Muscle of arm (tissue), 14 donors: ENCODE measurements at places on chromosomes 1 and 21. TPM values are rescaled to one million over a fixed set of nuclear protein-coding genes. Genes with fewer than 3 reads are reported as not detected.
A peak's percentile ranks its signal among the peaks of the same experiment; 100 is the strongest.

Gene OR2L3
- not detected for polyA plus RNA-seq

Gene CIART
- polyA plus RNA-seq = 4.0 TPM

Gene ETS2
- not detected for polyA plus RNA-seq

Gene PTAFR
- polyA plus RNA-seq = 1.4 TPM

Gene SLC35F3
- 0.93 TPM for polyA plus RNA-seq

Gene KCNJ9
- polyA plus RNA-seq = 0.05 TPM

Gene IL10
- polyA plus RNA-seq = 1.1 TPM

Gene PRAMEF8
- not detected for polyA plus RNA-seq

Gene C1orf226
- not detected for polyA plus RNA-seq

Gene KCNE2
- polyA plus RNA-seq = 0.85 TPM

Gene GON4L
- 45.8 TPM for polyA plus RNA-seq

Gene TBX15
- 47.2 TPM for polyA plus RNA-seq

GRCh38 chr21:17461014-17461413 is 51.8 kb upstream of the CXADR start:
- peak; percentile 61 for DNase-seq

- DNase-seq = no peak
These were observed 92.5 kb downstream of the CDC42BPA start for GRCh38 chr1:227225715-227226346.

- DNase-seq = no peak
These were observed 33.4 kb downstream of the GLIS1 start for GRCh38 chr1:53705446-53706096.

DNA sequence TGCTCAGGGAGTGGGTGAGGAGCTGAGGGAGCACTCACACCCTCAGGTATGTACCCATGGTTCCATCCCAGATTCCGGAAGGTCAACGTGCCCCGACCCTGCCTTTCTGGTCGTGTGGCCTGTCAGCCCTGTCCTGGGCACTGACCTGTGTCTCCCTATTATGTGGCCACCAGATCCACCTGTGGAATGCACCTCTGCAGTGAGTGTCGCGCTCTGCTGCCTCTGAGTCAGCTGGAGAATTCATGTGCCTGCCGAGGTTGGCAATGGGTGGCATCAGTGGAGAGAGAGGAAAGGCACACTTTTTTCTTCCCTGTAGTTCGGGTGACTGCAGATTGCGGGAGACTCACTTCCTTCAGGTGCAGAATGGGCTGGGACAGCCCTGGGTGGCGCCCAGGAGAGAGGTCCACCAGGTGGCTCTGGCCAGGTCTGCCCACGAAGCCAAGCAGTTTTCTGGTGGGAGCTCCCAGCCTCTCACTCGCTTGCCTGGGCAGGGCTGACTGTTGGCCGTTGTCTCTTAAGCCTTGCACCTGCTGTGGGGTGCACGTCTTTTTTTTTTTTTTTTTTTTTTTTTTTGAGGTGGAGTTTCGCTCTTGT is 176.1 kb upstream of the TMEM51 start:
- DNase-seq = no peak

DNA sequence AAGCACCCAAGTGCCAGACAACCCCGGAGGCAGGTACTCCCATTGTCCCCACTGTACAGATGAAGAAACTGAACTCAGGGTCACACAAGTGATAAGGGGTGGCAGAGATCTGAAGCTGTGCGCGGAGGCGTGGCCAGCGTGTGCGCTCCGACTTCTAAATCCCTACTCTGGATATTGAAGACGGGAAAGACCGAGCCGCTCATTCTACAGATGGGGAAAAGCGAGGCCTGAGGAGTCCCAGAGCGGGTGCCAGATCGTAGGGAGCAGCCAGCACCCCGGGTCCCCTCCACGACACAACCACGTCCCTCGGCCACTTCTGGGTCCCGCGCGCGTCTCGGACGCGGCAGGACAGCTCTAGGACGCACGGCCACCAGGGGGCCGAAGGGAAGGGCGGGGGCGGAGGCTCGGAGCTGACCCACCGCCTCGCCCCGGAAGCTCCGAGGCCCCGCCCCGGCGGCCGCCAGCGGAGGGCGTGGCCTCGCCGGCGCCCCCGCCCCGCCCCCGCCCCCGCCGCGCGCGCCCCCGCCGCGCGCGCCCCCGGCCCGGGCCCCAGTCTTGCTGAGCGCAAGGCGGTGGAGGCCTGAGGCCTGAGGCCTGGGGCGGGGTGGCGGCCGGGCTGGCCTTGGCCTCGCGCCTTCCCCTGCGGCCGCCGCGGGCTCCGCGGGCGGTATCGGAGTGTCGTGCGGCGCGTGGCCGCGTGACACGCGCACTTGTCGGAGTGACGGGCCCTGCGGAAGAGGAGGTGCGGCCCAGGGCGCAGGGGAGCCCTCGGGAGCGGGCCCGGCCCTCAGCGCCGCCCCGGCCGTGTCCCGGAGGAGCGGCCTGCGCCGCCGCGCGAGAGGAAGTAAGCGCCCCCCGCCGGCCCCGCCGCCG is at the start of gene H6PD:
Gene H6PD (plus strand): TSS at position 552 of the 873 bp plus-strand sequence. CDS start 10,161 bp downstream, outside the sequence.
- DNase-seq = peak; percentile 81

DNA sequence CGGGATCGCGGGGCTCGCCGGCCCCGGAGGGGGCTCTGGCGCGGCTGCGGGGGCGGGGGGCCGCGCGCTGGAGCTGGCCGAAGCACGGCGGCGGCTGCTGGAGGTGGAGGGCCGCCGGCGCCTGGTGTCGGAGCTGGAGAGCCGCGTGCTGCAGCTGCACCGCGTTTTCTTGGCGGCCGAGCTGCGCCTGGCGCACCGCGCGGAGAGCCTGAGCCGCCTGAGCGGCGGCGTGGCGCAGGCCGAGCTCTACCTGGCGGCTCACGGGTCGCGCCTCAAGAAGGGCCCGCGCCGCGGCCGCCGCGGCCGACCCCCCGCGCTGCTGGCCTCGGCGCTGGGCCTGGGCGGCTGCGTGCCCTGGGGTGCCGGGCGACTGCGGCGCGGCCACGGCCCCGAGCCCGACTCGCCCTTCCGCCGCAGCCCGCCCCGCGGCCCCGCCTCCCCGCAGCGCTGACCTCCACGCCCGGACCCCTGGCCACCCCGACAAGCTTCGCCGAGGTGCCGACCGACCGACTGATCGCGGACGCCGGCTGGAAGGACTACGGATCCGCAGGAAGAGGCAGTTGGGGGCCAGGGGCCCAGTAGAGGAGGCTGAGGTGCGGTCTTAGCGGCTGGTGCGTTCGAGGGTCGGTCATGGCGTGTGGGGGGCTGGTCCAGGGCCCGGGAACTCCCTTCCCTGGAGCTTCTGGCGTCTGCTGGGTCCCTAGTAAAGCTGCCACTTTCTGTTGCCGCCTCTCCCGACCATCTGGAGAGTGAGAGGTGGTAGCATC is 711 bp downstream of the TRNP1 start:
- DNase-seq = no peak

- DNase-seq = no peak
These were observed 424.4 kb upstream of the RUNX1 start for GRCh38 chr21:35473496-35473895.

- DNase-seq = no peak
These were observed 46.8 kb upstream of the ZC3H11B start for GRCh38 chr1:219659684-219660083.

- DNase-seq = no peak
These were observed 2.9 kb upstream of the NFASC start for GRCh38 chr1:204867666-204868339.

DNA sequence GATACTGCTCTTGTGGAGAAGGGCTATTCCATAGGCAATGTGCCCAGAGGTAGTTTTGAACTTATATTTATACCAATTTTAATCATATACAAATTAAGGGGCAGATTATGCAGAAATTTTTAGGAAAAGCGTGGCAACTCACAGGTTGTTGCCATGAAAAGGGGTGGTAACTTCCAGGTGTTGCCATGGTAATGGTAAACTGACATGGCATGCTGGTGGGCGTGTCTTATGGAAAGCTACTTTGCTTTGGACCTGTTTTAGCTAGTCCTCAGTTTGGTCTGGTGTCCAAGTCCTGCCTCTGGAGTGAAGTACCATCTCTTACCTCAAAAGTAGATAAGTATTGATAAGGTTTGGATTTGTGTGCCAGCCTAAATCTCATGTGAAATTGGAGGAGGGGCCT is 7.9 kb upstream of the IL23R start:
- no peak for DNase-seq

DNA sequence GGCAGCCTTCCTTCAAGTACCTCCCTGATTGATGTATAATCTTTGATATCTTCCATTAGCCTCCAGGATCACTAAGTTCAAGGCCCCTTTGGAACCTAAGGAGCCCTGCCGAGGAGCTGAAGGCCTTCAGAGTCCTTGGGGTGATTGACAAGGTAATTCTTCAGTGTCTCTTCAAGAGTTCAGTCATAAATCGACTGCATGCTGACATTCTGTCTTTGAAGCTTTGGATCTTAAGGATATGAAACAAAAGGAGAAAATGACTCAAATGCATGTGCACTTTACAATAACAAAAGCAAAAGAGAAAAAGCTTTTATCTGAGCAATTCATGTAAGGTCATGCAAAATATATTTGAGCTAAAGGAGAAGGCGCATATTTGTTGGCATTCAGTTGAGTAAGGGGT is 125.3 kb downstream of the RPS6KC1 start:
- DNase-seq = no peak

GRCh38 chr1:938088-938683 is 14.5 kb downstream of the SAMD11 start:
- no peak for DNase-seq

DNA sequence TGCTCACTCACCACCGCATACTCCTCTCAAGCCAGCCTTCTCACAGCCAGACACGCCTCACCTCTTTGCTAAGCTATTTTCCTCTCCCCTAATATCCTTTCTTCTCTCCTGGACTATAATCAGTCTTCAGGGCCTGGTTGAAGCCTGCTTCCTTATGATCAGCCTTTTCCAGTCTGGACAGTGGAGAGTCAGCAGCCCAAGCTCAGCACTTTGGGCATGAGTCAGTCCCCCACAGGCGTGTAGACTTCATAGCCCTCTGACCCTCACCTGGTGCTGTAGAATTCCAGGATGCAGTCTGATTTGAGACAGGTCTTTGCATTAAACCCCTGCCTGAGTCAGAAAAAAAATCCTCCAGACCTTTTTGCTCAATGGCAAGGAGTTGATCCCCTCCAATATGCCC is 2.5 kb downstream of the HPCAL4 start:
- no peak for DNase-seq

DNA sequence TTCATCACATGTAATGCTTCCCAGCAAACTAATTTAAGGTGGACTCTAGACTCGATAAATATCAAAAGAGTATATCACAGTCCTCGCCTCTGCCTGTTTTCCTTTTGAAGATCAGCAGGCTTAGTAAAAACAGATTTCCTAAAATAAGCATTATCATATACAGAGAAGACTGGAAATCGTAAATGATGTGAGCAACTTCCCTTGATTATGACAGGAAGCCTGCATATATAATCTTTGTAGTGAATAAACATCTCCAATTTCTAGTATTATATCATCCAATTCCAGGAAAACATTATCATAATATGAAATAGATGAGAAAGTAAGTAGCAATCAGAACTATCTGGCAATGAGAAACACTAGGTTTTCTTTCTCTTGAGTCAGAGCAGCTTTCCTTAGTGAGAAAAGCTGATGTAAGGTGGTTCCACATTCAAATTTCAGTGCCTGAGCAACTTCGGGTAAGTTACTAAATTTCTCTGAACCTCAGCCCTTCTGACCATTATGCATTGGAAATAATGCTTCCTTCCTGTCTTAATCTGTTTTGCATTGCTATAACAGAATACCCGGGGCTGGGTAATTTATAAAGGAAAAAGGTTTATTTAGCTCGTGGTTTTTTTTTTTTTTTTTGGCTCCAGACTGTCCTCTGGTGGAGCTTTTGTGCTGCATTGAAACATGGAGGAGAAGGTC is 12.6 kb upstream of the POU2F1 start:
- DNase-seq = no peak

- peak; percentile 73 for DNase-seq
These were observed 675.0 kb downstream of the USP25 start for GRCh38 chr21:16404776-16405175.

GRCh38 chr1:245589316-245589715 is 434.5 kb downstream of the KIF26B start:
- DNase-seq = no peak

- no peak for DNase-seq
These were observed 18.2 kb downstream of the INAVA start for GRCh38 chr1:200912737-200913407.

GRCh38 chr1:24327891-24328290 is 8.7 kb downstream of the GRHL3 start:
- no peak for DNase-seq

GRCh38 chr1:246786606-246787238 is 62.5 kb downstream of the SCCPDH start:
- DNase-seq = no peak

DNA sequence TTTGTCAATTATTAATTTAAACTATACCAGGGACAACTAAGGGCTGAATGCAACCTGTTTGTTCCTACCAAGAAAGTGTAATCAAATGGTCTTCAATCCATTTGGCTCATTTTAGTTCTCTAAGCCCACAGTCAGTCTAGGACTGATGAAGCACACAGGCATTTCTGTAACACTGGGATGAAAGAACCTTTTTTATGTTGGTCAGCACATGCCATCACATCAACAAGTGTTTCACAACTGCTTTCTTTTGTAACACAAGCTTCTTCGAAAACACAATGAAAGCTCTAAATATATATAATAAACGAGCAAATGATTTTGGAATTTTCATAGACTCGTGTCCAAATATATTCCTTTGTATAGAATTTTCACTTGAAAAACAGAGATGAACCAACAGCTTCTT is 28.8 kb downstream of the HEATR1 start:
- DNase-seq = no peak

- no peak for DNase-seq
These were observed 38.3 kb downstream of the UBASH3A start for GRCh38 chr21:42441963-42442362.

DNA sequence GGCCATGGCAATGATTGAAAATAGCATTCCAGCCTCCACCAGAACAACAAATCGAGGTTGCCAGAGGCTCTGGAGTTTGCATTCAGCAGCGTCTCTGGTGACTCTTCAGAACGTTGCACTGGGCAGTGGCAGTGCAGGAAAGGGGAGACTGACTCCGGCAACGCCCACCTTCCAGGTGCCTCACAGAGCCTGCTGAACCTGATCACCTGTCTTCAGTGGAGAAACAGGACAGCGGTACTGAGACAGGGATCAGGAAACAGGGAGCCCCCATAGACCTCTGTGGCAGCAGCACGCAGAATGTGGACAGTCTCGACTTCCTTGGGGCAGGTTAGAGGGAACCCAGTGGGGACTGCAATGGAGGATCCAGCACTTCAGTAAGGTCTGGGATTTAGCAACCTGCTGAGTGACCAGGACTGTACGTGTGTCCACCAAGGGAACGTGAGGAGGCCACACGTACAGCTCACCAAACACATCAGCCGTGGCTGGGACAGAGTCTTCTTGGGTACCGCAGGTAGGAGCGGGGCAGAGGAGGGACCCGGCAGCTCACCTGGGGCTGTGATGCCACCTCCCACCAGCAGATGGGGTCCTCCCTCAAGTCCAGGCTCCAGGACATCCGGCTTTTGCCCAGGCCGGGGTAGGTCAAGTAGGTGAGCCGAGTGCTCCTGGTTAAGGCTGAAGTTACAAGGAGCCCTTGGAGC is 128.6 kb downstream of the PRDM2 start:
- DNase-seq = no peak

DNA sequence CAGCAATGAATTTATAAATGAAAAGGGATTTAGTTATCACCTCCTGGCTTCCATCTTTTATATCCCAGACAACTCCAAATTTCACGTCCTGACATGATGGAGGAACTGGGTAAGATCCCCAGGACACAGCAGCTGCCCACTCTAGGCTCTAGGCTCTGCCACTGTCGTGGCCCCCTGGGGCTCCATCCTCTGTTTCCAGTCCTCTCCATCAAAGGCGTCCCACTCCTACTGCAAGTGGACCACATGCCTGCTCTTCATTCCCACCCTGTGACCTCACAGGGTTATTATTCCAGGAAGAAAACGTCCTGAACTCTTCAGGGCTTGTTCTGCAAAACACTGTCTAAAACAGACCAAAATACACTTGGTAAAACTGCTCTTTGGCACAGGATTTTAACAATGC is 11.9 kb downstream of the URB1 start:
- no peak for DNase-seq
